NCI-H524 treated with DMSO at 0.1 percent for 48 hours (cell line): ENCODE measurements at places on chromosomes 7 and 10.
A peak's percentile ranks its signal among the peaks of the same experiment; 100 is the strongest.

DNA sequence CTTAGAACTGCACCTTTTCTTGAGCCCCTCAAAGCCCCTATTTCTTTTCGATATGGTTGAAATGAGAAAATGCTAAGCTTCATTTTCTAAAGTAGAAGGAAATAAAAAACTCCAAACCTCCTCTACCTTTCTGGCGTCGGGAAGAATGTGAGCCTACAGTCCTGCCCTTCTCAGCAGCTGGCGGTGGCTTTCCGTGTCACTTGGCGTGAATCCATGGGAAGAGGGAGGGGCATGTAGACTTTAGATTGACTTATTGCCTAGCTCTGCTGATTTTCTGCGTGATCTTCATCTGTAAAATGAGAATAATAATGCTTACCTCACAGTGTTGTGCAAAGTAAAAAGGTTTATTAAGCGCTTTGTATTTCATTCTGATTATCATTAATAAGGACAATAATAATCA, 35.0 kb downstream of the PRR15 start:
- DNase-seq = no peak

GRCh38 chr7:2498708-2499107, 20.9 kb upstream of the LFNG start:
- DNase-seq = no peak

DNA sequence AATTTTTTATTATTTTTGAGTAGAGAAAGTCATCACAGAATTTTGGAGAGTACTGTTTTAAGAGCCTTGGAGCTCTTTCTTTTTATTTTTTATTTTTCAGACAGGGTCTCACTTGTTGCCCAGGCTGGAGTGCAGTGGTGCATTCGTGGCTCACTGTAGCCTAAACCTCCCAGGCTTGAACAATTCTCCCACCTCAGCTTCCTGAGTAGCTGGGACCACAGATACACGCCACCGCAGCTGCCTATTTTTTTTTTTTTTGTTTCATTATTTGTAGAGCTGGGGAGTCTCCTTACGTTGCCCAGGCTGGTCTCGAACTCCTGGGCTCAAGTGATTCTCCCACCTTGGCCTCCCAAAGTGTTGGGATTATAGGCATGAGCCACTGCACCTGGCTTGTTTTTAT, 10.6 kb downstream of the CPA4 start:
- no peak for DNase-seq

GRCh38 chr7:953547-954327, 743 bp downstream of the ADAP1 start:
- no peak for DNase-seq

- no peak for DNase-seq
These were observed 385.1 kb downstream of the TCERG1L start for GRCh38 chr10:130926442-130926841.

- DNase-seq = peak; percentile 25
These were observed 48.5 kb upstream of the SLF2 start for GRCh38 chr10:100864036-100864885.

DNA sequence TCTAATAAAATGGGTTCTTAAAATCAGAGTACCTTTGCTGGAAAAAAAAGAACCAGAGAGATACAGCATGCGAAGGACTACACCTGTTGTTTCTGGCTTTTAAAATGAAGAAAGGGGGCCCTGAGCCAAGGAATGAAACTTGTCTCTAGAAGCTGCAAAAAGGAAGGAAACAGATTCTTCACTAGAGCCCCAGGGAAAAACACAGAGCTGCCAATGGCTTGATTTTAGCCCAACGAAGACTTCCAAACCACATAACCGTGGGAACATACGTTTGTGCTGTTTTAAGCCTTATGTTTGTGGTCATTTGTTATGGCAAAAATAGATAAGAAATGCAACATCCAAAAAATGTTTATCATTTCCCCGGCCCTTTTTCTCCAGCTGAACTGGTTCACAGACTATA, 780.0 kb downstream of the SORCS1 start:
- DNase-seq = no peak

GRCh38 chr7:70785427-70785826, 346.5 kb upstream of the GALNT17 start:
- DNase-seq = no peak

GRCh38 chr10:115441907-115442545, 348.9 kb downstream of the ATRNL1 start:
- DNase-seq = no peak

GRCh38 chr10:60044971-60045370, 138.6 kb upstream of the CCDC6 start:
- DNase-seq = no peak

DNA sequence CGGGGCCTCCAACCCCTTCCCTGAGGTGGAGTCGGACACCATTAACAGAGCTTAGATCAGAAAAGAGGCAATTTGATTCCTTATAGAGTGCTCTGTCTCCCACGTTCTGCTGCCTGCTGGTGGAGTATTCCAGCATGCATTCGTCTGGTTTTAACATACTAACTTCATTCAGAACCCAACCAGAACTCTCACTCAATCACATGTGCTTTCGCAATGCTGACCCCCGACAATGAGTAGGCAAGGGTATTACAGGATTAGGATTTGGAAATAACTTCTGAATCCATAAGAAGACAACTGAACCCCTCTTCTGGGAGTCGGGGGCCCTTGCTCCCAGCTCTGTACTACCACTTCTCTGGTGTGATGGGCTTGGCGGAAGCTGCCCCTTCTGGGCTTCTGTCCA, 55.7 kb upstream of the HABP2 start:
- no peak for DNase-seq
